ENCODE measurements at places on chromosomes 5 and 9.

GRCh38 chr5:57749396-57749795 lies 266.8 kb upstream of the ACTBL2 start:
- no peak for DNase-seq

DNA sequence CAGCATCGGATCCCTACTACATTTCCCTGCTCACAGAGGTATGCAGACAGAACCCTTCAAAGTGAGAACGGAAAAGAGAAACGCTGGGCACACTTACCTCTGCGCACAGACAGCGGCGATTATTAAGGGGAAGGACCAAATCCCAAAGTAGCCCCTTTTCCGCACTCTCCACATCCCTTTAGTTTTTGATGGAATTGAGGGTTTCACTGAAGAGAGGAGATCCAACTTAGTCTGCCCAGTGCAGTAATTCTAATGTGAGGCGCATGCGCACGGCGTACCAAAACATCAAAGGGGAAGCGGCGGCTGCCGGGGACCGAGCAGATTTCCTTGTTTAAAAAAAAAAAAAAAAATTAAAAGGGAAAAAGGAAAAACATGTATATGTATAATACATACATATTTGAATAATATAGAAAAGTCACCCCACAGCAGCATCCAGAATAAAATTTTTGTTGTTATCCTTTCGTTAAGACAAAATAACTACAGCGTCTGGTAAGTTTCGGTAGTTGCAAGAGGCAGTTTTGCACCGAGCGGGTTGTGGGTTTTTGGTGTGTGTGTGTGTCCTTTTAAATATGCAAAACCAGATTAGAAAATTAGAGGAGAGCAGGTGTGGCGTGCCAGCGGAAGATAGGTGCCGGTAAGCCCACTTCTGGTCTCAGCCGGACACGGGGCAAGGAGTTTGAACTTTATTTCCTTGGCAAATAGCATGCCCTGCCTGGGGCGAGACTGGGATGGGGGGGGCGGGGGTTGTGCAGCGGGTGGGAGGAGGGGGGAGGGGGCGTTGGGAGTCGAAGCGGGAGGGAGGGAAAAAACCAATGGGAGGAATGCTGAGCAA lies at the start of gene GABRB2:
Gene GABRB2 (minus strand): TSS at position 256 of the 832 bp plus-strand sequence. CDS start 82 bp downstream, at position 174.
- DNase-seq = no peak

DNA sequence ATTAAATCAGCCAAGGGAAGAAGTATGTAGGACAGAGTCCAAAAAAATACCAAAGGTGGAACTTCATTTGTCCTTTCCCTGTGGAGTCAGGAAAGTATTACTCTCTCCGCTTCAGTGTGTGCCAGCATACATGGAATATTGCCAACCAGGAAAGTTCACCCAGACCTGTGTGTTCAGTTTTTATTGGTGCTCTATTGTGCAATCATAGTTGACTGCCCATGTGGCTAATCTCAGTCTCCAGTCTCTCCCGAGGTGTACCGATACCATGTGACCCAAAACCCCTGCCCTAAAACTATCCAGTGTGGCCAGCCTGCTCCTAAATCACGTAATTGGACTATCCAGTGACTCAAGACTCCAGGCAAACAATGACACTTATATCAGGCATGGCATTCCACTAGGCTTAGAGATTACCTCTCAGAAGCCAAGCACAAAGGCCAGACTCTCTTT lies 38.8 kb downstream of the NFX1 start:
- DNase-seq = no peak

DNA sequence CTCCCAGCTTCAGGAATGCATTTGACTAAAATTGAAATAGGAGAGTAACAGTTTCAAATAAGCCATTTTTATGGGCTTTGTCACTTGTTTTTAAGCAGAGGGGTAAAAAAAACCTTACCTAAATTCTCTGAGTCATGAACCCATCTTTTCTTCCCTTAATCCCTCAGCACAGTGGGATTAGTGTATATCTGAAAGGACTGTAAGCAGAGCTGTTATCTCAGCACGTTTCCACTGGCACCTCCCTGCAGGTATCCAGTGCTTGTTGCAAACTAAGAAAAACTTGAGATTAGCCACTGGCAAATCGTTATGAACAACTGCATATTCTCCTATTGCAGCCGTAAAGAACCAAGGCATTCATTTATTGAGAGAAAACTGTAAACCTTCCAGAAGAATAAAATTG lies 872.7 kb downstream of the EFNA5 start:
- no peak for DNase-seq

- DNase-seq = no peak
These were observed 16.6 kb upstream of the SYNPO start for GRCh38 chr5:150623878-150624216.

DNA sequence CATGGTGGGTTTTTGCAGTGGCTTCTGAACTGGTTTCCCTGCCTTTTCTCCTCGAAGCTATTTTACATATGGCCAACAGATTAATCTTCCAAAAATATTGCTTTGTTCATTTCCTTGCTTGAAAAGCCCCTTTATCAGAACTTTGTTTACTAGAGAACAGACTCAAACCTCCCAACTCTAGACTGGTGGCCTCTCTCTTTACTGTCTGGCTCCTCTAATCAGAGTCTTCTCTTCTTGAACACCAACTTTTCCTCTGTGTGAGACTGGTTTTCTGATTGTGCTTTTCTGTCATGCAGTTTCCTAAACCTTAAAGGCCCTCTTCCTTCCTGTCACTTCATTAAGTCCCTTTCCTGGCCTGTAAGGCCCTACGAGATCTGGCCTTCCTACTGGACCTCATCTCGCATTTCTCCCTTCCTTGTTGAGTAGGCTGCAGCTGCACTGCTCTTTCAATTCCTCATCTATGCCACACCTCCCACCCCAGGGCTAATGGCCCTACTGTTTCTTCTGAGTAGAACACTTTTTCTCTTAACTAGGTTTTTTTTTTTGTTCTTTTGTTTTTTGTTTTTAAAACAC lies 5.7 kb downstream of the C9orf43 start:
- DNase-seq = no peak

- DNase-seq = no peak
These were observed 1.8 kb upstream of the PAXX start for GRCh38 chr9:136990242-136990911.

DNA sequence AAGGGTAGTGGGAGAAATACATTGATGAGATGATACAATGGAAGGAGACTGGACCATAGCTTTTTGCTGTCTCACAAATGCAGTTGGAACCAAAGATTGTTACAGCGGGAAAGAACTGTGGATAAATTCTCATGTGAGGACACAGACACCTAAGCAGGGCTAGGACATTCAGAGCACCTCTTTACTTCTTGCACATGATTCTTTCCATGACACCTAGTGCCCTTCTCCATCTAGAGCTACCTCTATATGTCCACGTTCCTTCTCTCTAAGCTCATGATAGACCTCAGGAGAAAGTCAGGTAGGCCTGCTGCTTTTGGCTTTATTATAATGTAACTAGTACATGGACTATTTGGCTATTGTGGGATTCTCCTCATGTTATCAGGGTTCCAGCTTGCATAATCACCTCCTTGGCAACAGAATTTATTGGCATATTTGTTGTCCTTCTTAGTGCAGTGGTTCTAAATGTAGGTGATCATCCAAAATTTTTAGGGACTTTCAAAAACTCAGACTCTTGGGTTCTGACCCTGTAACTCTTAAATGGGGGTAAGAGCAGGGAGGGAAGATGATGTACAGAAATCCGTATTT lies 27.2 kb downstream of the NR3C1 start:
- no peak for DNase-seq

DNA sequence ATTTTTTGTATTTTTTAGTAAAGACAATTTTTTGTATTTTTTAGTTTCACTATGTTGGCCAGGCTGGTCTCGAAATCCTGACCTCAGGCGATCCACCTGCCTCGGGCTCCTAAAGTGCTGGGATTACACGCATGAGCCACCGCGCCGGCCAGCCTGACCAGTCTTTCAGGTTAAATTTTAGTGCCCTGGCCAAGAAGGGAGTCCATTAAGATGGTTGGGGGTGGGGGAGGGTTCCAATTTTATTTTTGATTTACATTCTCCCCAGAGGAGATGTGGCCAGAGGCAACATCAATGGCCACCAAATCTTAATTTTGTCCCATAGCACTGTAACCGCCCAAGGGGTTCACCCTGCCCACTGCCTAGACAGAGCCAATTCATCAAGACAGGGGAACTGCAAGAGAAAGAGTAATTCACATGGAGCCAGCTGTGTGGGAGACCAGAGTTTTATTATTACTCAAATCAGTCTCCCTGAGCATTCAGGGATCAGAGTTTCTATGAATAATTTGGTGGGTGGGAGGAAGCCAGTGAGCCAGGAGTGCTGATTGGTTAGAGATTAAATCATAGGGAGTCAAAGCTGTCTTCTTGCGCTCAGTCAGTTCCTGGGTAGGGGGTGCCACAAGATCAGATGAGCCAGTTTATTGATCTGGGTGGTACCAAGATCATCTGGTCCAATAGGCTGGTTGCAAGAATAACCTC lies 24.7 kb downstream of the TBCA start:
- no peak for DNase-seq

GRCh38 chr9:68780380-68780712 lies 75.3 kb downstream of the PIP5K1B start:
- DNase-seq = no peak

DNA sequence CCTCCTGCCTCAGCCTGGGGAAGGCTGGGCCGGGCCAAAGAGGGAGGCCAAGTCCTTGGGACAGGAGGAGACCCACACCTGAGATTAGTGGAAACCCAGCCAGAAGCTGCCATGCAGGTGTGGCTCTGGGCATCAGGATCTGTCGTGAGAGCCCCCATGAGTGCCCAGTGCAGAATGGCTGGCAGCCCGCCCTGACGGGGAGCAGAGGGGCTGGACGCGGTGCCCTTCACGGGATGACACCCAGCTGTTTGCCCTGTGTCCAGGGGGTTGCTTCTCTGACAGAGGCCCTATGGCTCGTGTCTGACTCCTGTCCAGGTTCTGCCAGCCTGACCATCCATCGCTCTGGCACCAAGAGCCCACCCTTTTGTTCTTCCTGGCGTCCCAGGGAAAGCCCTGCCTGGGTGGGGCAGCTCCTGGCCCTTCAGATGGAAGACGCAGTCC lies 8.5 kb downstream of the DIPK1B start:
- DNase-seq = no peak

DNA sequence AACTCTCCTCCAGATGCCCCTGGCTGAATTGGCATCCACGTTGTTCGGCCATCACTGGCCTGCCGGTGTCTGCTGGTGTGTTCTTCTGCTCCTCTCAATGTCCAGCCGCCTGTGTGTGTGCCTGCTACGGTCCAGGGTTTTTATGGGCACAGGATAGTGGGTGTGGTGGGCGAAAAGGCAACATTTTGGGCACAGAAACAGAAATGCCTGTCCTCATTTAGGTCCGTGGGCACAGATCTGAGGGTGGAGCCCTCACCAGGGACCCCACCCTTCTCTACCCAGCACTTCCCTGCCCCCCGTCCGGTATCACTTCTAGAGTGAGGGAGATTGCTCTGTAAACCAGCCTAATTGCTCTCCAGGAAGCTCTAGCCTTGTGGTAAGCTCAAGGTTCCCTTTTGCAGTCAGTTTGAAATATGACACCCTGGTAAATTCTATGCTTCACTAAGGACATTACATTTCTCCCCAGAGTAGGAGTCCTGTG lies 410.1 kb downstream of the MAT2B start:
- no peak for DNase-seq

GRCh38 chr5:2212481-2212880 lies 329.8 kb upstream of the IRX4 start:
- no peak for DNase-seq
